ENCODE measurements at places on chromosomes 1 and 21. TPM values are rescaled to one million over a fixed set of nuclear protein-coding genes. Genes with fewer than 3 reads are reported as not detected.

OLFML2B gene
- total RNA-seq, result 50.3 TPM

GRCh38 chr1:155247667-155248553 is 7.4 kb downstream of the ENTREP3 start:
- DNase-seq, result no peak

GRCh38 chr1:161052899-161053298 is 7.1 kb upstream of the USF1 start:
- no peak for DNase-seq

DNA sequence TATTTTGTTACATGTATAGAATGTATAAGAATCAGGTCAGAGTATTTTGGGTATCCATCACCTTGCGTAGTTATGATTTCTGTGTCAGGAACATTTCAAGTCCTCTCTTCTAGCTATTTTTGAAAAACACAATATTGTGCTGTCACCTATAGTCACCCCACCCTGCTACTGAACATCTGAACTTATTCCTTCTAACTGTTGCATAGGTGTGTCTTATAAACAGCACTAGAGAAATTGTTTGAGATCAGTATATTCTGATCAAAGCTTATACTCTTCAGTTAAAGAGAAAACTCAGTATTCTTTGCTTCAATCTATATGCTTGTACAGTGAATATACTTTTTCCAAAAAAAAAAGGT is 96.0 kb downstream of the ASH1L start:
- no peak for DNase-seq

DNA sequence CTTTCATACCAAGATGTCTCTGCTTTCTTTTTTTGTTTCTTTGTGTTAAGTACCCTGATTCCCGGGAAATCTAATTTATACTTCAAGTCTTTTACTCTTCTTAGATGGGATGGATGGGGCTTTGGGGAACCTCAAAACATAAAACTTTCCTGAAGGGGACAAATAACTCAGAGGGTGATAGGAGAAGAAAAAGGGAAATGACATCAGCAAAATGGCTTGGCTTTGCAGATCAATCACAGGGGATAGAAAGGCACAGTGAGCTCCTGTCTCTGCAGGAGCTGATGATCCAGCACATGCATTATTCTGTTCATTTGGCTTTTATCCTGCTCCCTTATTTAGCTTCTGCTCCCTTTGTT is 1.4 kb upstream of the CA14 start:
- DNase-seq, result no peak

GRCh38 chr1:175635092-175635491 is 108.3 kb downstream of the TNR start:
- no peak for DNase-seq

DNA sequence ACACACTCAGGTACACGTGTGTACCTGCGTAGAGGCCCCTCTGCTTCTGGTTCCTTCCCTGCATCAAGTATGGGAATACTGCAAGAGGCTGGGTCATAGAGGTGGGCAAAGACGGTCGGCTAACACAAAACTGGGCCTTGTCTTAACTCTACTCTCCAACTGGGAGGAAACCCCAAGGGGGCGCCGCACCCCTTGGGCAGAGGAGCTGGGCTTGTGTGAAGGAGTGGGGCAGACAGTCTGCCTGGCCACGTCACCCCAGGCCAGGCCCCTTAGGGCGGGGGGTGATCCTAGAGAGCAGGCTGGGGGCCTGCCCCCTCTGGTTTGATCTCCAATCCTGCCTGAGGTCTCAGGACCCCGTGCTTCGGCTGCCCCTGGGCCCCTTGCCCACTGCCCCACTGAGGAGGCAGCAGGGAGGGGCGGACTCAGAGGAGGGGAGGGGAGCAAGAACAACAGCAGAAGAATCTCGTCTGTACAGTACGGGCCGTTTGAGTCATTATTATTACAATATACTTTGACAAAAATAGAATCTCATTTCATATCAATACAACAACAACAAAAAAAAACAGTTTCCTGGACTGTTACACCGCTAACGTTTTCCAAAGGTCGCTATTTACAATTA is 34.7 kb downstream of the MEF2D start:
- no peak for DNase-seq

Measured in sciatic nerve (tissue), 2 donors.